ENCODE measurements at places on chromosomes 1 and 21. TPM values are rescaled to one million over a fixed set of nuclear protein-coding genes. Genes with fewer than 3 reads are reported as not detected.
A peak's percentile ranks its signal among the peaks of the same experiment; 100 is the strongest.

- H3K27me3 ChIP-seq: no peaks in the 10 kb centered on the region
- H3K36me3 ChIP-seq: peaks cover 2% of the 10 kb centered on the region
- H3K4me1 ChIP-seq: peaks cover 8% of the 10 kb centered on the region
- no peak for DNase-seq
Measured at GRCh38 chr1:81681114-81681513, 119.6 kb upstream of the ADGRL2 start.

GRCh38 chr21:42189860-42190485 lies 29.0 kb upstream of the ABCG1 start:
- 0 out of 2 replicates have a peak, but pooled peaks cover 3% of the 10 kb centered on the region for H3K27me3 ChIP-seq
- H3K4me1 ChIP-seq: no peaks in the 10 kb centered on the region
- H3K4me3 ChIP-seq: no peak overlapping the region
- H3K27ac ChIP-seq: no peak overlapping the region

Gene CELA3B
- not detected for total RNA-seq

GRCh38 chr21:22855581-22855980 lies 1857.4 kb downstream of the NCAM2 start:
- no peak overlapping the region for H3K4me3 ChIP-seq
- H3K27ac ChIP-seq: no peak overlapping the region
- H3K27me3 ChIP-seq: no peaks in the 10 kb centered on the region
- no peaks in the 10 kb centered on the region for H3K4me1 ChIP-seq

GRCh38 chr1:167927046-167927754 lies 9.3 kb upstream of the DCAF6 start:
- no peak overlapping the region for H3K27ac ChIP-seq
- no peaks in the 10 kb centered on the region for H3K4me1 ChIP-seq
- H3K36me3 ChIP-seq: no peaks in the 10 kb centered on the region
- H3K27me3 ChIP-seq: no peaks in the 10 kb centered on the region
- no peak overlapping the region for H3K4me3 ChIP-seq
- DNase-seq: no peak

Gene FCAMR
- not detected for total RNA-seq

Gene CCDC24
- total RNA-seq: 11.2 TPM

DNA sequence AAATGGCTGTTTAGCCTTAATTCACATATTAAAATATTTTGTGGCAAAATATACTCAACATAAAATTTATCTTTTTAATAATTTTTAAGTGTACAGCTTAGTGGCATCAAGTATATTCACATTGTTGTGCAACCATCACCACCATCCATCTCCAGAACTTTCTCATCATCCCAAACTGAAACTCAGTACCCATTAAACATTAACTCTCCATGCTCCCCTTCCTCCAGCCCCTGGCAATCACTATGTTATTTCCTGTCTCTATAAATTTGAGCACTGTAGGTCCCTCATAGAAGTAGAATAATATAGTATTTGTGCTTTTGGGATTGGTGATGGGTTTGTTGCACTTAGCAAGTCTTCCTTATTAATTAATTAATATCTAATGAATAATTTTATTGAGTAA lies 29.4 kb downstream of the CCN1 start:
- H3K27ac ChIP-seq: no peak overlapping the region
- H3K36me3 ChIP-seq: no peaks in the 10 kb centered on the region
- no peaks in the 10 kb centered on the region for H3K27me3 ChIP-seq

Gene MRPS14
- total RNA-seq: 38.7 TPM

GRCh38 chr1:30884723-30885122 lies 23.8 kb downstream of the SDC3 start:
- no peak overlapping the region for H3K27ac ChIP-seq
- H3K36me3 ChIP-seq: no peaks in the 10 kb centered on the region
- H3K27me3 ChIP-seq: no peaks in the 10 kb centered on the region
- no peak for DNase-seq
- H3K4me1 ChIP-seq: peaks cover 35% of the 10 kb centered on the region

DNA sequence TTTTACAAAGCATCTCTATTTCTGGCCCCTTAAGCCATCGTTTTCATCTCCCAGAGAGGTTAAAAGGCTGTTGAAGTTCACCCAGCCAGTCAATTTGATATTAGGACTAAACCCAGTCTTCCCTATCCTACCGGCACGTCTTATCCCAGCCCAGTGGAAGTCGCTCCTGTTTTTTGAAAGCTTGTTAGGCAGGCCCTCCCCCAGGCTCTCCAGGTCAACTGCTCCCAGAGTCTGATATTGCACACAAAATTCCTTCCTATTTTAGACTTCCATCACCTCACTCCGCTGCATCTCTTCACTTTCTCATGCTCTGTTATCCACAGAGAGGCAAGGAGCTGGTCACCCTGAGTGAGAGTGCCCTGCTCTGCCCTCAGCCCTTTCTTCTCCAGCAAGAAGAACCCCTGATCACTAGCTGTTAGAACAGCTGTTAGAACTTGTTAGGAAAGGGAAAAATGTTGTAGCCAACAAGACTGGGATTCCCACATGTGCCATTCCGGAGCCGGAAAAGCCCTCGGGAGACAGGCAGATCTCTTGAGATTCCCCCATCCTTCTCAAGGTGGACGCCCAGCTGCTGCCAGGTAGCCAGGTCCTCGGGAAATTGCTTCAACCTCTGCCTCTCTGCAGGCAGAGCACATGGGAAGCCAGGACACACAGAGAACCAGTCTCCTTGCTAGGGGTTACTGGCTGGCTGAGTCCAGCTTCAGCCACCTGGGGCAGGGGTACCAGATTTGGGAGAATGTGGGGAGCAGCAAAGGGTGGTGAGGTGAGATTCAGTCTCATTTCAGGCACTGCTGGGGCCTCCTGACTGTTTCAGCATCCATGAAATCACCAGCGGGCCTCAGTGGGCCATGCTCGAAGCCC lies 25.7 kb downstream of the PLXNA2 start:
- H3K36me3 ChIP-seq: no peaks in the 10 kb centered on the region
- no peak for DNase-seq
- H3K4me3 ChIP-seq: no peak overlapping the region
- H3K4me1 ChIP-seq: no peaks in the 10 kb centered on the region
- no peak overlapping the region for H3K27ac ChIP-seq

Gene FAM177B
- total RNA-seq: not detected

GRCh38 chr1:235122348-235122747 lies 6.3 kb downstream of the TOMM20 start:
- H3K36me3 ChIP-seq: peaks cover 14% of the 10 kb centered on the region
- DNase-seq: peak; percentile 6
- H3K4me3 ChIP-seq: no peak overlapping the region
- no peaks in the 10 kb centered on the region for H3K27me3 ChIP-seq
- H3K27ac ChIP-seq: no peak overlapping the region

Gene SLC44A3
- 5.0 TPM for total RNA-seq

- no peaks in the 10 kb centered on the region for H3K27me3 ChIP-seq
- H3K36me3 ChIP-seq: no peaks in the 10 kb centered on the region
- no peak for DNase-seq
- no peak overlapping the region for H3K4me3 ChIP-seq
- no peak overlapping the region for H3K27ac ChIP-seq
Measured at GRCh38 chr1:226329237-226329636, 20.3 kb upstream of the LIN9 start.

DNA sequence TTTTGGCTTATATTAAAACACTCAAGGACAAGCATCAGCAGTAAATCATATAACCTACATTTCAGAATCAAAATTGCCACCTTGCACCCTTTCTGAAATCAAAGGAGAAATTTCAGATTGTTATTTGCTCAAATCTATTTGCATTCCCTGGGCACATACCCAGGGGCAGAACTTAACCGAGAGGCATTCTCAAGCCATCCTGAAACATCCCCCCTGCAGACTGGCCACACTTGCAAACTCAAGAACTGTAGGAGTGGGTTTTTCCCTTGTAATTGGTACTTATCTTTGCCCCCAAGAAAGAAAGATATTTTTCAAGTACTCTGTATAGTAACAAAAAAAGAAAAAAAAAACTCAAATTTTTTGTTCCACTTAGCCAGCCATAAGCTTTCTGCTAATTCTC lies 213.6 kb upstream of the ESRRG start:
- no peak for DNase-seq
- H3K27me3 ChIP-seq: no peaks in the 10 kb centered on the region
- no peak overlapping the region for H3K27ac ChIP-seq
- no peaks in the 10 kb centered on the region for H3K4me1 ChIP-seq

Gene PLA2G2F
- total RNA-seq: not detected

Gene NVL
- 42.4 TPM for total RNA-seq

DNA sequence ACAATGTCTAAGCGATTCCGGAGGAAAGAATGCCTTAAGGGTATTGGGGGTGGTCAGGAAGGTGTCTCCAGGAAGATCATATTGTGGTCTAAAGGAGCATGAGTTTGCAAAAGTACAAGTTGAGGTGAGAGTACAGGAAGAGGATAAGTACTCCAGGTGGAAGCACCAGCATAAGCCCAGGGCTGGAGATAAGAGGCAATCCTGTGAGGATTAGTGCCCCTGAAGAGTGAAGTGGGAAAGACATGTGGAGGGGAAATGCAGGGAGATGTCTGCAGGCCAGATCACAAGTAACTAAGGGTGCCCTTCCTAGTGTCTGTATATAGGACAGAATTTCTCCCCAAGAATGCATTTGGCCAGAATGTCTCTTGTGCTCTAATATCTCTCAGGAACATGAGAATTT lies 188.3 kb upstream of the DPT start:
- DNase-seq: no peak
- H3K27ac ChIP-seq: no peak overlapping the region
- no peaks in the 10 kb centered on the region for H3K36me3 ChIP-seq
- no peak overlapping the region for H3K4me3 ChIP-seq
- H3K4me1 ChIP-seq: peaks cover 20% of the 10 kb centered on the region

- no peak overlapping the region for H3K4me3 ChIP-seq
- H3K27ac ChIP-seq: no peak overlapping the region
- H3K36me3 ChIP-seq: no peaks in the 10 kb centered on the region
- no peak for DNase-seq
- no peaks in the 10 kb centered on the region for H3K4me1 ChIP-seq
Measured at GRCh38 chr21:10464975-10465374, 56.4 kb upstream of the TPTE start.

- DNase-seq: no peak
- H3K4me3 ChIP-seq: no peak overlapping the region
- no peaks in the 10 kb centered on the region for H3K4me1 ChIP-seq
- H3K36me3 ChIP-seq: no peaks in the 10 kb centered on the region
- no peak overlapping the region for H3K27ac ChIP-seq
Measured at GRCh38 chr1:159982280-159982679, 28.2 kb upstream of the SLAMF9 start.

Gene NSL1
- 51.7 TPM for total RNA-seq

GRCh38 chr1:79188337-79188736 lies 181.8 kb upstream of the ADGRL4 start:
- no peak for DNase-seq
- H3K36me3 ChIP-seq: no peaks in the 10 kb centered on the region
- H3K27me3 ChIP-seq: no peaks in the 10 kb centered on the region
- H3K27ac ChIP-seq: no peak overlapping the region
- 0 out of 2 replicates have a peak, but pooled peaks cover 4% of the 10 kb centered on the region for H3K4me1 ChIP-seq

GRCh38 chr1:6756457-6756856 lies 28.8 kb upstream of the CAMTA1 start:
- H3K27ac ChIP-seq: no peak overlapping the region

GRCh38 chr1:28640766-28641165 lies 2.1 kb downstream of the TAF12 start:
- no peak overlapping the region for H3K4me3 ChIP-seq
- H3K36me3 ChIP-seq: no peaks in the 10 kb centered on the region
- H3K4me1 ChIP-seq: 0 out of 2 replicates have a peak, but pooled peaks cover 5% of the 10 kb centered on the region

DNA sequence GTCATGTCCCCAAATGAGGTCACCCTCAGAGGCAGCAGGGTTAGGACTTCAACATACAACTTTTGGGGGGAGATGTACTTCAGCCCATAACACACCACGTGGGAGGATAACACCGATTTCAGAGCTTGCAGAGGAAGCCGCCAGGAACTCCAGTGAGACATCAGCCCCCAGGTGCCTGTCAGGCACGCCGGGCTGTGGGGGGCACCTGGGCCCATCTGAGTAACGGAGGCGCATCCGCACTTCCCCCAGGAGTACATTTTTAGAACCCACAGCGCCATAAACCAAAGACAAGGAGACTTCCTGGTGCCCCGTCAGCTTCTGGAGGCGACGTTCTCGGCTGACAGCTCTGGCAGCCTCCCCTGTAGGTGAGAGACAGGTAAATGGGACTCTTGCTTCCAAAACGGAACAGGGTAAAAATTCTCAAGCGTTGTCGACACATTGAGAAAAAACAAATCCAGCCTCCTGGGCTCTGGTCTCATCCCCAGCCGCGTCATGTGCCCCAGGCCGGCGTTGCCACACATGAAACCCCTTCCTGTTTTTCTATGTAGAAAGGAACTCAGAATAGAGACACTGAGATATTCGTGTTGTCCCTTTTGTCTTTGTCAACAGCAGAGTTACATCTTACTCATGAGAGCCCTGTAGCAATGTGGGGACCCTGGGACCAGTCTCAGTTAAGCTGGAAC lies 93.3 kb downstream of the PDE9A start:
- no peaks in the 10 kb centered on the region for H3K27me3 ChIP-seq
- peaks cover 4% of the 10 kb centered on the region for H3K4me1 ChIP-seq
- DNase-seq: no peak
- H3K4me3 ChIP-seq: no peak overlapping the region
- H3K27ac ChIP-seq: no peak overlapping the region

Gene PPFIA4
- 7.0 TPM for total RNA-seq

- no peak overlapping the region for H3K4me3 ChIP-seq
- H3K27me3 ChIP-seq: no peaks in the 10 kb centered on the region
- no peaks in the 10 kb centered on the region for H3K36me3 ChIP-seq
- H3K27ac ChIP-seq: no peak overlapping the region
Measured at GRCh38 chr1:81650776-81651175, 150.0 kb upstream of the ADGRL2 start.

Gene SPAG17
- 0.67 TPM for total RNA-seq

DNA sequence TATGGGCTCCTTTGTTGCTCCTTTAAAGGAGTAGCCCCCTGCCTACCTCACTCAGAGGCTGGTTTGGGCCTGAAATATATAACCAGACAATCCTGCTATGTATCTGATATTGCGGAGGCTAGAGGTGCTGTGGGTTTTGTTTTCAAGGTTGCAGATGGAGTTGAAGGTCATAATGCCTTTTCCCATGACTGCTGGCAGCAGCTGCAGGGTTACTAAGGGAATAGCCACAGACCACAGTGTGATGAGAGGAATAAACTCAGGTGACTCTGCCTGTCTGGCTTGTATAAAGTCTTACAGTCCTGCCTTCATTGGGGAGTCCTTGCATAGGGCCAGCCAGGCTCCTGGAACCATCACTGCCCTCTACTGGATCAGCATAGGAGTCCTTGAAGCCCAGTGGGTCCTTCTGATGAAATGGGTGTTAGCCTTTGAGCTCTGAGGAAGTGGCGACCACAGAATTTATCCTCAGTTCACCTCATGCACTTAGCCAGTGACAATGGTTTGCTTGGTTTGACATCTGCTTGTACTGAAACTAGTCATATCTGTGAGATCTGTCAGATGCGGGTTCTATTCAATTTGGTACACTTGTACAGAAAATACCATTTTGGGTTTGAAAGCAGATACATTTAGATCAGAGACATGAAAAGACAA lies 174.4 kb upstream of the HMCN1 start:
- peak; percentile 54 for DNase-seq
- no peak overlapping the region for H3K4me3 ChIP-seq
- no peak overlapping the region for H3K27ac ChIP-seq

DNA sequence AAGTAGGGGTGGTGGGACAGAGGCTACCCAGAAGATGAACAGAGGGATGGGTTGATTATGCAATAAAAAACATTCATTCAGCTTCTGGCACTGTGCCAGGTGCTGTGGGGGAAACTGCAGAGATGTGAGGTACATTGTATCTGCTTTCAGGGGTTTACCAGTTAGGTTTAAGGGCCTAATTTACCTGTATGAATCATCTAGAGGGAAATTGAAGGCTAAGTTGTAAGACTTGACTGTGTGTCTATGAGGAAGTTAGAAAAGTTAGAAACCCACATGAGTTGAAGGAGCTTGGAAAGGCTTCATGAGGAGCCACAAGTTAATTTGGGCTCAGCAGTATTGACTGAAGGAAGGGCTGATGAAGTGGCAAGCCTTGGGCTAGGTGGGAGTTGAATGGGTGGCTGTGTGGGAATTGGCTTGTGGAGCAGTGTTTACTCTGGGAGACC lies 36.7 kb upstream of the APOBEC4 start:
- no peaks in the 10 kb centered on the region for H3K36me3 ChIP-seq
- no peaks in the 10 kb centered on the region for H3K27me3 ChIP-seq
- no peaks in the 10 kb centered on the region for H3K4me1 ChIP-seq
- H3K27ac ChIP-seq: no peak overlapping the region
- no peak overlapping the region for H3K4me3 ChIP-seq

Measured in H1 (cell line).